ENCODE measurements at places on chromosomes 7 and 10.

GRCh38 chr10:122559228-122559627 is 1.3 kb upstream of the DMBT1 start:
- DNase-seq, result no peak

- DNase-seq, result no peak
Observed at GRCh38 chr10:98400482-98400881, 14.5 kb downstream of the PYROXD2 start.

GRCh38 chr7:2445047-2445446 is 31.2 kb downstream of the GRIFIN start:
- DNase-seq, result no peak

DNA sequence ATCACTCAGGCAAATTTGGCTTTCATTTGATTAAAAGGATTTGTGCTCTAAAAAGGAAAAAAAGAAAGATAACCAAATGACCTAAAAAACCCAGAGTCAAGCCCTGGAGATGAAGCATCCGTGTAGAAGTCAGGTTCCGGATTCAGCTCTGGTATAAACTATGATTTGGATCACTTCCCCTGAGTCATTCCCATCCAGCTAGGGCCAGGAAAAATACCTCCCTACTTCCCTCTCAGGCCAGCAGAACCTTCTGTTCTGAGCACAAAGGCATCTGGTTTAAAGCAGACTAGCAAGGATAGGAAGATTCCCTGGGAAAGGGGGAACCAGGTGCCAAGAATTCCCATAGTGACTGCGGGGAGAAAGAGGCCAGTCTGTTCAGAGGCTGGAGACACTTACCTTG is 25.7 kb upstream of the NDST2 start:
- no peak for DNase-seq

DNA sequence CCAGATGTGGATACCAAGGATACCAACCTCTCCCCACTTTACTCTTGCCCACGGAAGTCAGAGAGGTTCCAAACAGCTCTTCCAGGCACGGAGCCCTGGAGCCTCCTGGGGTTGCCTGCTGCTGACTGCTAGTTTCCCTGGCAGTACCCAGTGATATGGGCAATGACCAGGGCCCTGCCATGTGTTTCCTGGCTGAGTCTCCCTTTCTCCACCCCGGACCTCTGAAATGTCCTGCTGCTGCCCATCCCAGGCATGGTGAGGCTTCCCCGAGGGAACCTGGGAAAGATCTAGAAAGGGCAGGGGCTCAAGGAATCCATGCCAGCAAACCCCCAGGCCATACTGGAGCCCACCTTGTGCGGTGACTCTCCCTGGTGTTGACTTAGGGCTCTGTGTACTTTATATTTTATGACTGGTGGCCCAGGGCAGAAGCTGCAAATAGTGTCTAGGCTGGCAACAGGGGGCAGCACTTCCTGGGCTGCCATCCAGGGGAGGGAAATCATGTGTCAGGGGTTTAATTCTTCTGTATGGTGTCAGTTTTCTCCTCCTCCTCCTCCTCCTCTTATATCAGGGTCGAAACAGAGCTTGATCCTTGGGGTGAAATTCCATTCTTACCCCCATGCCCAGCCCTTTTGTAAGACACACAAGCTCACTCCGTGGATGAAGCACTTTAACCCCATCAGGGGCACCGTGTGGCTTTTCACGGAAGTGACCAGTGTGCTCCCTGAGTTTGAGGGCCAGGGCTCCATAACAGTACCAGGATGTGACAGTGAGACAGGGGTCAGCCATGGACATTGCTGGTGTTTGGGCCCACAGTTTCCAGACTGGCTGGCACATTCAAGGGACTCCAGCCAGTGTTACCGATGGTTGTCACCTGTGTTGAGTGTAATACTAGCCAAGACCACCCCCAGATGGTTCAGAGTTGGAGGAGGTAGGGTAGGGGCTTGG is 62.4 kb upstream of the GDF10 start:
- no peak for DNase-seq

- DNase-seq, result no peak
Observed at GRCh38 chr7:42057331-42057730, 179.7 kb downstream of the GLI3 start.

- no peak for DNase-seq
Observed at GRCh38 chr7:142554560-142555532, 194.4 kb upstream of the PRSS1 start.

- DNase-seq, result no peak
Observed at GRCh38 chr7:149851449-149851848, 13.3 kb downstream of the ZNF862 start.

DNA sequence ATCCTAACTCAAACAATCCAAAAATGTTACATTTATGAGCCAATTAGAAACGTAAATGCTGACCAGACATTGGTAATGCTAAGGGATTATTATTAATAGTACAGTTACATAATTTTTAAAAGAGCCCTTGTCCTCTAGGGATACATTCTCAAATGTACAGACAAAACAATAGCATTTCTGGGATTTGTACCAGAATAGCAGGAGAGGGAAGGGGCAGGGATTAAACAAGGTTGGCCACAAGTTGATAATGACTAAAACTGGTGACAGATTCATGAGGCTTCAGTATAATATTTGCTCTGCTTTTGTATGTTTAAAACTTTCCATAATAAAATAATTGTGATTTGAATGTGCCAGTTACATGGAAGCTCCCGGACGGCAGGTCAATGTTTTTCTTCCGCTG is 27.0 kb downstream of the HSPA12A start:
- DNase-seq, result no peak

- no peak for DNase-seq
Observed at GRCh38 chr7:89988074-89988473, 166.2 kb upstream of the STEAP1 start.

DNA sequence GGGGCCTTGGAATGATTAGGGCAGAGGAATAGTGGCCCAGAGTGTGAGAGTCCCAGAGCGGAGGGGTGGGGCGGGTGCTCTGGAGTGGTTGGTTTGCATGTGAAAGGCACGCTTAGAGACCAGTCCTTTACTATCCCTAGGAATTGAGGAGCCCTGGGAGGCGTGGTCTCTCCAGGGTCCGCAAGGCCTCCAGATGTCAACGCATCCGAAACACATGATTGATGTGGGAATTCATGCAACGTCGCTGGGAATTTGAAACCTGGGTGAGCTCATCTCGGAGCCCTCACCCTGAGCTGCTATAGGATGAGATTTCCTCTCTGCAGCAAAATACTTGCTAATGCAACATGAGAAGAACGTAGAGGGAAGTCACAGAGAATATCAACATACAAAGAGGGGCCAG is 51.2 kb downstream of the NPTX2 start:
- DNase-seq, result no peak

DNA sequence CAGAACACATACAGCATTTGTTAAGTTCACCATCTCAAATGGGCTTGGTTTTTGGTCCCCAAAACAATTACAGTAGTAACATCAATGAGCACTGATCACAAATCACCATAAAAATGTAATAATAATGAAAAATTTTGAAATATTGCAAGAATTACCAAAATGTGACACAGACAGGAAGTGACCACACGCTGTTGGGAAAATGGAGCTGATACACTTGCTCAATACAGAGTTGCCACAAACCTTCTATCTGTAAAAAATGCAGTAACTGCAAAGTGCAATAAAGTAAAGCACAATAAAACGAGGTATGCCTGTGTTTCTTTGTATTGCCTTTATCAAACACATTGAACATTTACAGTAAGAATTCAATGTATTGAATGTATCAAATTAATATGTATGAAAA is 262.7 kb downstream of the CTNNA3 start:
- no peak for DNase-seq

- DNase-seq, result no peak
Observed at GRCh38 chr10:7281429-7281828, 129.4 kb downstream of the SFMBT2 start.

GRCh38 chr10:30092151-30092790 is 32.9 kb upstream of the JCAD start:
- DNase-seq, result no peak

- no peak for DNase-seq
Observed at GRCh38 chr10:80380185-80380584, 23.6 kb downstream of the DYDC2 start.

DNA sequence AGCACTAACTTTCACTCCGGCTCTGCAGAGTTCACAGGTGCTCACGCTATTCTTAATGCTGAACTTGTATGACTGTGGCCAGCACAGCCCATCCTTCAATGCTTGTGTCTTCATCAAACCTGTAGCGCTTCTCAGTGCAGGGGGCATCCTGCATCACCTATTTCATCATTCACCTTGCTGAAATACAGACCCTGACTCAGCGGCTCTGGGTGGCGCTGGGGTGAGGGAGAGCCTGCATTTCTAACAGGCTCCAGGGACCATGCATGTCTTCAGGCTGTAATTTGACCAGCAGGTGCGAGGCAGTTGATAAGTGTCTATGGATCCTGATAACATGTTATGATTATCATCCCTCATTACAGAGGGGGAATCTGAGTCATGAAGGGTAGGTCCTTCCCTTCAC is 89.3 kb downstream of the VOPP1 start:
- DNase-seq, result no peak

DNA sequence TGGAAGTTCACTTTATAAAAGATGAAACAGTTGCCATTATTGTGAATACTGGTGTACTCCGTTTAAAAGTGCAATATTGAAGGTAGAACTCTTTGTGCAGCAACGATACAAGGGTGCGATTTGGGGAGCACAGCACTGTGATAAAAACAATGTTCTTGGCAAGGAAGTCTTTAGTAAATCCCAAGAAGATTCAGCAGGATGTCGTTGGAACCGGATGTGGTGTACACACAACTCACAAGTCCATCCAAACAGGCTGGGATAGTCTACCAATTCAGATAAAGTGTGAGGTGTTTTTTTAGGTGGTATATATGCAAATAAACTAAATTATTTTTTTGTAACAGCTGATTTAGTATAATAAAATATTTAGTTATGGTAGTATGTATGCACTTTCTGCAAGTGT is 46.7 kb downstream of the ZNF777 start:
- DNase-seq, result no peak

- DNase-seq, result no peak
Observed at GRCh38 chr7:983004-983615, at the start of gene CYP2W1. Gene CYP2W1 (plus strand): TSS chr7:983181. CDS start chr7:983212, 31 bp downstream.

DNA sequence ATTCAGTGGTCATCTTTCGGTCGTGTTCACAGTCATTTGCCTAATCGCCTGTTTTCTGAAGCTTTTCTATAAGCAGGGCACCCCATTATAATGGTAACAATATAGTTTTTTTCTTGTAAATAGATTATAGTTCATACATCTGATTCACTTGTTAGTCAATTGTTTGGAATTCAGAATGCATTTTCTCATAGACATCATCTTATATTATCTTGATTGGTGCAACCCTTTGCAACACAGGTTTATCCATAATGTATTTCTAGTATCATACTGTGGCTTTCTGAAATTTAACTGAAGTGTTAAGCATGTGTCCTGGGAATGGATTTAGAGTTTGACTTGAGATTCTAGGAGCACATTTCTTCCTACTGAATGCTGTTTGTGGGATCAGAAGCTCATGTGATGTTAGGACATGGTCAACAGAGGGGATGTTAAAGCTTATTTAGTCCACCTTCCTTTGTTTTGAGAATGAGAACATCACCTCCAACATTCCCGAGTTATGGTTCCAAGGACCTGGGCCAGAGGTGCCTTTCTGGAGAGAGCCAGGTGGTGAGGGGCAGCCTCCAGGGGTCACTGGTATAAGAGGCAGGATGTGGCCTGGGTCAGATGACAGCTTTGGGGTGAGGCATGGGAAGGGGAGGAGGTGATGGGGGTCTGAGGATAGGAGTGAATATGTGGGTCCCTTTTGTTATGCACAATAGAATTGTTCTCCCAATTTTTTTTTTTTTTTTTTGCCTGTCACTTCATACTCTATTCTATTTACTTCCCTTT is 415.6 kb downstream of the EXOC4 start:
- DNase-seq, result no peak

- peak; percentile 75 for DNase-seq
Observed at GRCh38 chr10:96832721-96833219, 672 bp downstream of the LCOR start.

DNA sequence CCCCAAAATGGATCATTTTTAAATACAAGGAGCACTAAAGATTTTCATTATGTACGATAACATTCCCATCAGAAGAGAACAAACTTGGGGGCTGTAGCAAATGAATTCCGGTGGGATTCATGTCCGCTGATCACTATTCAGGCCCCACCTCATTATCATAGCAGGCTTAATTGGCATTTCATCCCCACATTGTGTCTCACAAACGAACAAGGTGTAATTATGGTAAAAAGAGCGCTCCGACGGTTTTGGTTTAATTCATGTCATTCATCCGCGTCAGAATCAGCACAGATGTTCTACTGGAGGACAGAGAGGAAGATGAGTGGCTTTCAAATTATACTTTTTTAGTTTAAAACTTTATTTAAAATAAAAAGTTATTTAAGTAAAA is 124.7 kb downstream of the MAD1L1 start:
- DNase-seq, result no peak

DNA sequence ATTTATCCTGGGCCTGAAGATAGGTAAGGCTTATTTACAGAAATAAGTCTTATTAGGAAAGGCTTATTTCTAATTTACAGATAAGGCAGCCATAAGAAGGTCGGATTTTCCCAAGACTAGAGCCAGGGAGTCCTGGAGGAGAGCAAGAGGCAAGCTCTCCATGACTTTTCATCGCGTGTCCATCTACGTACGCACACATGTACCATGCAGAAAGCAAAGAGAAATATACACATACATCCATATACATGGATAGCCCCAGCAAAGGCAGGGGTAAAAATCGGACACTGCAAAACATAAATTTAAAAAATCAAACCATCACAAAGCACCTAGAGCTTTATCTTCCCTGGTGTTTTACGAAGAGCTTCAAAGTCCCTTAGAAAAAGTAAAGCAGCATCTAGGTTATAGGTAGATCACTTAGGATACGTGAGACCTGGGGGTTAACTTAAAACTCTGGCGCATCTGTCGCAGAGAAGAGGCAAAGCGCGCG is 25.8 kb upstream of the ZRANB1 start:
- DNase-seq, result no peak
